ENCODE measurements at places on chromosomes 1 and 21.

GRCh38 chr1:212664409-212665199 lies 35.0 kb downstream of the BATF3 start:
- no peak for DNase-seq

DNA sequence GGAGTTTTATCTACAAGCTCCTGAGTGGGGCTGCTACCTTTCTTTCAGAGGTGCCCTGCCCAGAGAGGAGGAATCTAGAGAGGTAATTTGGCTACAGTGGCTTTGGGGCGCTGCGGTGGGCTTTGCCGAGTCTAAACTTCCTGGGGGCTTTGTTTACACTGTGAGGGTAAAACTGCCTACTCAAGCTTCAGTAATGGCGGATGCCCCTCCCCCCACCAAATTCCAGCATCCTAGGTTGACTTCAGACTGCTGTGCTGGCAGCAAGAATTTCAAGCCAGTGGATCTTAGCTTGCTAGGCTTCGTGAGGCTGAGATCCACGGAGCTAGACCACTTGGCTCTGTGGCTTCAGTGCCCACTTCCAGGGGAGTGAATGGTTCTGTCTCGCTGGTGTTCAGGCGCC lies 43.9 kb downstream of the SWT1 start:
- no peak for DNase-seq

DNA sequence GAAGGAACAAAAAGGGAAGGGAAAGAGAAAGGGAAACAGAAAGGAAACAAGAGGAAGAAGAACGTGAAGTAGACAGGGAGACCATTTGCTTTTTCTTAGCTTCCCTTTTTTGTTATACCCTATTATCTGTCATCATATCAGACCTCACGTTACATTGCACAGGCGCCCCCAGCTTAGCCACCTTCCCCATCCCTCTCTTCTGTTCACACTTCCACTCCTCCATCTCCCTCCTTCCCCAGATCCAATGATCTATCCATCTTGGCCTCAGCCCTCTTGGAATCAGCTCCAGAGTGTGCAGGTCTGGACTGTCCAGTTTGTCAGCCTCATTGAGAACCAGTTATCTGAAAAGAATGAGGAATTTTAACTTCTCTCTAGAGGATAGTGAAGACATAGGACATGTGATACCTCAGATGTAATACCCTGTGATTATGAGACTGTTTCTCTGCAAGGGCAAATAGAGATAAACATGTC lies 101.1 kb upstream of the ERRFI1 start:
- no peak for DNase-seq

- no peak for DNase-seq
These were observed 13.3 kb downstream of the KAZN start for GRCh38 chr1:14611792-14612191.

DNA sequence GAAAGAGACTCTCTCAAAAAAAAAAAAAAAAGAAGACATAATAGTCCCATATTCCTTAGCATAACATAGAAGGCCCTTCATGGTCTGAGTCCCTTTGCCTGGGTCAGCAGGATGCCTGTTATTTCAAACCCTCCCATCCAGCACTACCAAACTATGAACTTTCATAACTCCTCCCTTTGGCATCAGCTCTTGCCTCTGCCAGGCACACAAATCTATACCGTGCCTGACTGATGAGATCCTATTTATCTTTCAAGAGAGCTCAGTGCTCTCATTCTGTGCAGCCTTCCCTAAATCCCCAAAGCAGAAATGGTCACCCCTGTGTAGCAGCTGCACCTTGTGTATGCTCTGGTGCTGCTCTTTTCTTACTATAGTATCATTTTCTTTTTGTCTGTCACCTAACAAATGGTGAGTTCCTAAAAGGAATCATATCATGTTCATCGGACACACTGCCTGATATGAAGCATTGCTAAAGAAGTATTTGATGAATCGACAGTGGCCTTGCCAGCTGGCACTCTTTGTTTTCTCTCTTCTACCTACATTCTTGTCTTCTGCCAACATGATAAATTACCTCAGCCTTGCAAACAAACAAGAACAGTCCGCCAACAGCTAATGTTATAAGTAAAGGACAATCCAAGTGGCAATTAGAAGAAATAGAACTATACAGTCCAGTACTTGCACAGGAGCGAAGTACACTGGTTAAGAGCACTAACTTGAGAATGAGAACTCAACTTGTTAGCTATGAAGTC lies 29.9 kb downstream of the FMO4 start:
- DNase-seq = no peak

DNA sequence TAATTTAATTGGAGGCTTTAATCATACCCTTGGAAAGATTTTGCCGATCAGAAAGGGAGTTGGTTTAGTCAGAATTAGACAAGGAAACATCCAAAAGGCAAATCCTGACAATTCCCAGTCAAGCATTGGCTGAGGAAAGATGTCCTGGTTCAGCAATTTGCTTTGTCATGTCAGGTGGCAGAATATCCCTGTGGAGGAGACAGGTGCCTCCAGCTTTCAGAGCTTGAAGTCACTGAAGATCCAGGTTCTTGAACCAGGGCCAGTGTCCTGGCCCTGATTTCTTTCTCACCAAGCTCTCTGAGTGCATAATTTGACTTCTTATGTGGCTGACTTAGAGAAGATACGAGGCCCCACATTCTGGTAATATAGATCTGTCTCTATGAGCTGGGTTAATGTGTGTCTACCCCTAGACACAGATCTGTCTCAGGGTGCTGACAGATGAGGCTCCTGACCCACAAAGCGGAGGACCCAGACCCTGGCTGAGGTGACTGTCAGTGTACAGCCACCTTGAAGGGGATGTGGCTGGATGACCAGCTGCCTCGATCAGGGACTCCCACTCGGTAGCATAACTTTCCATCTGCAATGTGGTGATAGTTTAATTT lies 118.9 kb downstream of the HHAT start:
- DNase-seq = no peak

- DNase-seq = no peak
These were observed 38.4 kb downstream of the VAV3 start for GRCh38 chr1:107926436-107927080.

GRCh38 chr1:56472860-56473259 lies 106.5 kb downstream of the PLPP3 start:
- no peak for DNase-seq

DNA sequence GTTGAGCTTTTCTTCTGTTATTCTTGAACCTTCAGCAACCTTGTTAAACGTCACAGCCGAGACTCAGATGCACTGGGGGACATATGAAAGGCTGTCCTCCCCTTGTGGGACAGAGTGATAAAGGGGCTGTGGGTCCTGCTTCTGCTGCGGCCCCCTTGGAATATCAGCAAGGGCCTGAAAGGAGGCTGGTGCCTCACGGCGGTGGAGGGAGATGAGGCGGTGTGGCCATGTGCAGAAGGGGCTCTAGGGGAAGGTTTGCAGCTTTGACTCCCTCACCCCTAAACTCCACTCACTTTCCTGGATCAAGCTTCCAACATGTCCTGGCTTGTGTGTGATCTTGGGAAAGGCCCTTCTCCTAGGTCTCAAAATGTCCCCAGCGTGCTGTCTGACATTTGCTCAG lies 270.7 kb upstream of the CSF3R start:
- DNase-seq = no peak

Measured in HuH-7 (cell line).